ENCODE measurements at places on chromosomes 4 and X.

DNA sequence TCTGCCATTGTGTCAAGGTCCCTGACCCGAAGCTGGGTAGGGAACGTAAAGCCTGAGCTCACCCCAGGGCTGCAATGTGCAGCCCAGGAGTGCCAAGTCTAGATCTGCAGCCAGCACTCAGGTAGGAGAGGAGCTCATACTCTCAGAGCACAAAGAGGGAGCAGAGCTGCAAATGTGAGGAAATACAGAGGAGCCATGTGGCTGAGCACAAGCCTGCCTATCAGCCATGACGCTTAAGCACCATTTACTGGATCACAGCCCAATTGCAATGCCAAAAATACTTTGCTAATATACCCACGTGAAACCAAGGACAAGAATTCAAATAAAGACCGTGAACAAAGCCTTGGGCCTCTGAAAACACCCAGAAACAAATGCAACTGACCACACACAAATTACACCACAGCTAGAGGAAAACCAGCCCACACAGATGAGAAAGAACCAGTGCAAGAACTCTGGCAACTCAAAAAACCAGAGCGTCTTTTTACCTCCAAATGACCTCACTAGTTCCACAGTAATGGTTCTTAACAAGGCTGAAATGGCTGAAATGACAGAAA lies 69.0 kb upstream of the HPF1 start:
- no peak for DNase-seq

DNA sequence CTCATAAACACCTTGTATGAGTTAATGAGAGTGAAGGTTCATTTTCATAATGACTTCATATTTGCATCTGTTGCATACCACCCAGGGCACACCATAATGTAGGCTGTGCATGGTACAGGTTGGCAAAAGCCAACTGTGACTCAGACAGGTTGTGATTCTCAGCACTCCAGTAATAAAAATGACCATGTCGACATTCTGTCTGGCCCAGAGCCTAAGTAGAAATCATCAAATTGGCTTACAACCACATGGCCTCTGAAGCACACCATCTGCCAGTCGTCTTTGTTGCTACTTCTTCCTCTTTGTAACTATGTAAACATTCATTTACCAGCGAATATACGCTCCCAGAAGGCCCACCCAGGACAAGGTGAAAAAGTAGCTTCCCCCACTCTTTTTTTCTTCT lies 459.5 kb downstream of the GASK1B start:
- DNase-seq = no peak

GRCh38 chr4:39044956-39045826 lies 13.0 kb upstream of the TMEM156 start:
- no peak for DNase-seq

DNA sequence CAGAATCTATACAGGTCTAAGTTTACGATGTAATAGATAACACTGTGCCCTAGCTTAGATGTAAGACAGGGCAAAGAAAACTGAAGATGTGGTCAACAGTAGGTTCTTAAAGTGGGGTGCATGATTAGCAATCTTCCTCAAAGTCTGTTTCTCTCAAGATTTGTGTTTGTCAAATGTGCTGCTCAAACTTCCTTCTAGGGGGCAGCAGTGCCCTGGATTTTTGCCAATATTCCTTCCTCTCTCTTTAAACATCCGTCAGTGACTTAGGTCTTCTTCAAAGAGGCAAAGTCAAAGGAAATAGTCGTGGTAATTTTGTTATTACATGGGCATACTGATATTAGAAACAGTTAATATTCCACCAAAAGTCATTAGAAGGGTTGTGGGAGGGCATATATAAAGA lies 4.2 kb upstream of the PDHA2 start:
- no peak for DNase-seq

GRCh38 chr4:82620126-82620735 lies 58.4 kb upstream of the TMEM150C start:
- no peak for DNase-seq

- DNase-seq = no peak
Observed at GRCh38 chrX:38717871-38718270, 83.4 kb upstream of the MID1IP1 start.

GRCh38 chr4:184911310-184911709 lies 85.5 kb upstream of the ACSL1 start:
- no peak for DNase-seq

GRCh38 chr4:1381181-1381621 lies 25.0 kb downstream of the NKX1-1 start:
- DNase-seq = no peak

- no peak for DNase-seq
Observed at GRCh38 chrX:110692866-110693265, 102.8 kb downstream of the CHRDL1 start.

DNA sequence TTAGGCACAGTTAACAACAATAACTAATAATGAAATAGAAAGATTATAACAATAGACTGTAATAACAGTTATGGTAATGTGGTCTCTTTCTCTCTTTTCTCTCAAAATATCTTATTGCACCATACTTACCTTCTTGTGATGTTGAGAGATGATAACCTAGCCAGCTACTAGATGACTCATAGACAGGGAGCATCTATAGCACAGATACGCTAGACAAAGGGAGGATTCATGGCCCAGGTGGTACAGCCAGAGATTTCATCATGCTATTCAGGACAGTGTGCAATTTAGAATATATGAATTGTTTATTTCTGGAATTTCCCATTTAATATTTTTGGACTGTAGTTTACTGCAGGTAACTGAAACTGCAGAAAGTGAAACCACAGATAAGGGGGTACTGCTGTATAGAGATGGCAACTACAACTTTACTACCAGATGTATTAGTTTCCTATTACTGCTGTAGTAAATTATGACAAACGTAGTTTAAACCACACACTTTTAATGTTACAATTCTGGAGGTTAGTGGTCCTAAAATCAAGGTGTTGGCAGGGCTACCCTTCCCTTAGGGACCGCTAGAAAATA lies 41.8 kb upstream of the MAGED1 start:
- DNase-seq = no peak

DNA sequence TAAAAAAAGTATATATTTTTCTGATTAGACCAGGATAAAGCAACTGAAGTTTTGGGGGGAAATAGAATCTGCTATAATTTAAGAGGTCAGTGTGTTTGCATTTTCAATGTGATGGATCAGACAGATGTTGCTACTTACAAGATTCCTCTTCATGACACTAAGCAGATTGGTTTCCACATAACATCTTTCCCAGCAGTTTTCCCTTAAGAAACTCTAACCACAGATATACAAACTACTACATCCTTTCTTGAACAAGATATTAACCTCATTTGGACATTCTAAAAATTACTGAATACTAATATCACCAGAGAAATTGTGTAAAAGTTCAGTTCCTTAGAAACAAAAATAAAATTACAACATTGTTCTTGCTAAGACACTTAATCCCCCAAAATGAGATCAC lies 106.7 kb upstream of the GUCY1A1 start:
- DNase-seq = no peak

DNA sequence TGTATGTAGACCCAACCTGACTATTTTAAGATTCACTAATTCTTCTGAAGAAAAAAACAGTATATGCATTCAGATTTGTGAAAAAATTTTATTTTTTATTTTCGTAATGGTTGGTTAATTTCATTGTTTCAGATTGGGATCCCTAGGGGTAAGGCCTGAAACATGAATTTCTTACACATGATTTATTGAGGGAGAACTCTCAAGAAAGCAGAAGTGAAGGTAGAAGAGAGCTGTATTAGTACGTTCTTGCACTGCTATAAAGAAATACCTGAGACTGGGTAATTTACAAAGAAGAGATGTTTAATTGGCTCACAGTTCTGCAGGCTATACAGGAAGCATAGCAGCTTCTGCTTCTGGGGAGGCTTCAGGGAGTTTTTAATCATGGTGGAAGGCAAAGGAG lies 611.9 kb upstream of the TECRL start:
- no peak for DNase-seq

DNA sequence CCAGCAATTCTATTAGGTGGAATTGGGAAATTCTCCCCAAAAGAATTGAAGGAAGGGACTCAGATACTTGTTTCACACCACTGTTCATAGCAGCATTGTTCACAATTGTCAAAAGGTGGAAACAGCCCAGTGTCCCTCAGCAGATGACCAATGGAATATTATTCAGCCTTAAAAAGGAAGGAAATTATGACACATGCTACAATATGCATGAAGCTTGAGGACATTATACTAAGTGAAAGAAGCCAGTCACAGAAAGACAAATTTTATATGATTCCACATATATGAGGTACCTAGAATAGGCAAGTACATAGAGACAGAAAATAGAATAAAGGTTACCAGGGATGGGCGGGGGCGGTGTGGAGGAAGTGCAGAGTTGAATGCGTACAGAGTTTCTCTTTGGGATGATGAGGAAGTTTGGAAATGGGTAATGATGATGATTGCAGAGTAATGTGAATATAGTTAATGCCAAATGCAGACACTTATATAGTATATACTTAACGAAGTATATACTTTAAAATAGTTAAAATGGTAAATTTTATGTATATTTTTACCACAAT lies 29.6 kb downstream of the DOCK11 start:
- DNase-seq = no peak

GRCh38 chrX:133339566-133339965 lies 75.7 kb downstream of the GPC4 start:
- DNase-seq = no peak

- DNase-seq = no peak
Observed at GRCh38 chrX:136030303-136031191, 45.3 kb downstream of the SLC9A6 start.

- no peak for DNase-seq
Observed at GRCh38 chrX:120559804-120560203, 958 bp downstream of the CUL4B start.

GRCh38 chrX:23497919-23498318 lies 163.3 kb downstream of the PTCHD1 start:
- DNase-seq = no peak

DNA sequence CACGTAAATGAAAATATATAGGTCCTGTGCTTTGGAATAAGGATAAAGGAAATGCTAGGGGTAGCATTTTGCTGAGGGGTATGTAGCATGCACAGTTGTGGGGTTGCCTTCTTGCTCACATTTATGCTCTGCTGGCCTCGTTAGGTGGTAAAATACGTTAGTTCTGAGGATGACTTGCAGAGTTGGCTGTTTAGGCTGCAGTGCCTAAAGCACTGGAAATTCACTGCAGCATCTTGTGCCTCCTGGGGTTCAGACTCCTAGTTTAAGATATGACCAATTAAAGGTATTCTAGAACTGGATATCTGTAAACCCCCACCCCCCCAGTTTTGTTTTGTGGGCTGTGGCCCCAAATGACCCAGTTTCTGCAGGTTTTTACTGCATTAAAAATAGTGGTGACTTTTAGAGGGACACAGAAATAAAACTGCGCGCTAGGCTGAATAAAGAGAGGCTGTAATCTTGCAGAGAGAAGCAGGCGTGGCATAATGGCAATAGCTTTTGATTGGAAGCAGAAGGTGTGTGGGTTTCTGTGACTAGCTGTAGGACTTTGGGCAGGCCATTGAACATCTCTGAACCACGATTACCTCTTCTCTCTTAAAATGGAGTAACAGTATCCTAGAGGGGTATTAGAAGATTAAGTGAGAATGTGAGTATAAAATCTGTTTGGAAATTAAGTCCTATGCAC lies 79.3 kb downstream of the REPS2 start:
- DNase-seq = no peak

DNA sequence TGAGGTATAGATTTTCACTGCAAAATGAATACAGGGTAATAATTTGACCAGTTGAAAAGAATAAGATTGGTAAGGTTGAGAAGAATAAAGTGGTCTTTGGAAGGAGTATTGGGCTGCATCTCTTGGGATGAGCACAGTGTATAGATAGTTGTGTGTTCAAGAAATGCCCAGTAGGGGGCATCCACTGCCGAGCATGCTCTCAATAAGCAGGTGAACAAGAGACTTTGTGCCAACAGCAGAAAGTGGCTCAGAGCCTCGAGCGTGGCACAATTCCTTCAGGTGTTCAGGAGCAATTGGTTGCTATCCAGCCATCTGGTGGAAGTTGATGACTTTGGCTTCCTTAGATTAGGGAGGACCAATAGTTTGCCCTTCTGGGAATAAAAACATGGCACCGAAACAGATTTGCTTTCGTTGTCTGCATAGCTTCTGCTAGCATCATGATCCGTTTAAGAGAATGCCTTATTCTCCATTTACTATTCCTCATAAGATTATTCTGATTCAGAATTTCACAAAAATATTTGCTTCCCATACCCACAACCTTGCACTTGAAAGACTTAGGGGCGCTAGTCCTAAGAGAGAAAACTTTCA lies 258.1 kb upstream of the NEIL3 start:
- no peak for DNase-seq

- no peak for DNase-seq
Observed at GRCh38 chr4:163611182-163611581, 116.7 kb downstream of the TMA16 start.

GRCh38 chrX:78522601-78523000 lies 136.5 kb downstream of the RTL3 start:
- DNase-seq = no peak

- DNase-seq = no peak
Observed at GRCh38 chr4:158055668-158056067, 117.2 kb downstream of the GASK1B start.

- DNase-seq = no peak
Observed at GRCh38 chr4:54109241-54110018, 9.5 kb downstream of the GSX2 start.

DNA sequence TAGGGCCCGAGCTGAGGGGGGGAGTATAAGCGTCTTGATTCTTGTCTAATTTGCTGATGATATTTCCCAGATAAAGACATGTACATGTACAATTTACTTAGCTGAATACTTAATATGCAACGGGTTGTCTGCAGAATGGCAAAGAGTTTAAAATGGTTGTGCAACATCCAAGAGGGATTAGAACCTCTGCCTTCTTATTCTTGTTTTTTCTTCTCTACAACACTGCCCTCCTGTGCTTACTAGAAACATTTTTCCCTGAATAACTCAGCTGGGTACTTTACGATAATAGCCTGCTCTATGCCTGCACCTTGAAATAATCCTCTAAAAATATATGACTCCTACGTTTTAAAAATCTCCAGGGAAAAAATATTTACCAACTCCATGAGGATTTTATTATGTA lies 41.8 kb downstream of the INTS12 start:
- no peak for DNase-seq

DNA sequence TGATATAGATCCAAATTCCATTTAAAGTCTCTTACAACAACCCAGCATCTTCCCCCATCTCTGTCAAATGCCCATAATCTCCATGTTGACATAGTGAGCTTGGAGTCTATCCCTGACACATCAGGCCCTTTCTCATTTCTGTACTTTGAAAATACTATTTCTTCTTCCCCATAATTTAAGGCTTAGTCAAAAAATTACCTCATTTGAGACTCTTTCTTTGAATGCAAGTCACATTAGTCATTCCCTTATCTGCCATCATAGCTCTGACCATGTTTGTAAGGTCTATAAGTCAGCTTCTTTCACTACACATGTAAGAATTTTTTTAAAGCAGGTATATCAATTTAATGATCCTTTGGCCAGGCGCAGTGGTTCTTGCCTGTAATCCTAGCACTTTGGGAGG lies 99.9 kb downstream of the DDX60 start:
- no peak for DNase-seq

All from stimulated activated CD8-positive, alpha-beta memory T cell treated with anti-CD3 and anti-CD28 coated beads, Interleukin-12 subunit alpha, Interleukin-12 subunit beta, amount 100 ng/mL, for 4 hours (primary cell).